Stimulated activated CD4-positive, alpha-beta T cell treated with anti-CD3 and anti-CD28 coated beads, TNF-alpha, amount 100 ng/mL, for 1 hour (primary cell): ENCODE measurements at places on chromosomes 1 and 21.

DNA sequence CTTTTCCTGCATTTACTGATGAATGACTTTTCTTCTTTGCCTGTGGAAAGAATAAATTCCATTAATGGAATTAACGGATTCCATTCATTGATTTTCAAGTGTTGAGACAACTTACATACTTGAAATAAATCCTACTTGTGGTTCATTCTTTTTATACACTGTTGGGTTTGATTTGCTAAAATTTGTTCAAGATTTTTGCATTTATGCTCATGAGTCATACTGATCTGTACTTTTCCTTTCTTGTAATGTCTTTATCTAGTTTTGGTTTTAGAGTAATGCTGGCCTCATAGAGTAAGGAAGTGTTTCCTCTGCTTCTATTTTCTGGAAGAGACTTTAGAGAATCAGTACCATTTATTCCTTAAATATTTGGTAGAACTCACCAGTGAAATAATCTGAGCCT is 14.4 kb downstream of the UROD start:
- no peak for DNase-seq

- DNase-seq: no peak
Measured at GRCh38 chr1:234489007-234489697, 10.2 kb upstream of the TARBP1 start.

GRCh38 chr1:27011058-27011764 is 1.4 kb downstream of the TENT5B start:
- no peak for DNase-seq

GRCh38 chr1:27001570-27002360 is 8.3 kb downstream of the TRNP1 start:
- DNase-seq: no peak

GRCh38 chr21:33021667-33022066 is 4.1 kb upstream of the OLIG2 start:
- no peak for DNase-seq
